ENCODE measurements at places on chromosomes 3 and 15. TPM values are rescaled to one million over a fixed set of nuclear protein-coding genes. Genes with fewer than 3 reads are reported as not detected.

Gene NRROS
- total RNA-seq = 2.5 TPM

Gene C3orf49
- total RNA-seq = not detected

Gene NPAP1
- total RNA-seq = not detected

Gene DUOXA1
- total RNA-seq = 0.27 TPM

Gene STRIT1
- not detected for total RNA-seq

Gene STAC
- 17.5 TPM for total RNA-seq

Gene ADGRG7
- total RNA-seq = not detected

Gene P3H2
- 27.8 TPM for total RNA-seq

Gene GOLGA6L9
- 4.9 TPM for total RNA-seq

Gene ANKUB1
- not detected for total RNA-seq

Gene CILP
- not detected for total RNA-seq

Gene OSBPL10
- 37.4 TPM for total RNA-seq

Gene RPL39L
- 26.5 TPM for total RNA-seq

Gene USP50
- 0.41 TPM for total RNA-seq

Gene CSPG5
- total RNA-seq = 0.48 TPM

Gene SHC4
- 4.2 TPM for total RNA-seq

Gene CTSH
- total RNA-seq = 103 TPM

Data from kidney epithelial cell (primary cell).